ENCODE measurements at places on chromosomes 2 and 18.

- no peak for DNase-seq
Measured at GRCh38 chr2:54459037-54459441, 2.9 kb downstream of the SPTBN1 start.

DNA sequence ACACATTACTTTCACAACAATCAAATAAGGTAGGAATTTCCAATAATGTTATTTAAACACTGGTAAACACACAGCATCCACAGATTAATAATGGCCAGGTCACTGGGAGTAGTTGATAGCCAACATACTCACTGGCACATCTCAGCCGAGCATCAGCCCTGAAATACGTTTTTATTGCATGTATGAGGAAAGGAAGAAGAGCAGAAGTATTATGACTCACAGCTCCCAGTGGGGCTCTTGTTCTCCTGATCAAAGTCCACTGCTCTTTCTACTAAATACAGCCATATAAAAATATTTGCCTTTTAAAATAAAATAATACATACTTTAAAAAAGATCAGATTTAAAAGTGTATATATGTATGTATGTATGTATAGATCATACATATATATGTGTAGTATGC is 999.6 kb downstream of the SUCLG1 start:
- DNase-seq, result no peak

- no peak for DNase-seq
Measured at GRCh38 chr2:62030902-62031301, 125.4 kb downstream of the COMMD1 start.

GRCh38 chr2:11365096-11365879 is 20.9 kb upstream of the ROCK2 start:
- DNase-seq, result no peak

DNA sequence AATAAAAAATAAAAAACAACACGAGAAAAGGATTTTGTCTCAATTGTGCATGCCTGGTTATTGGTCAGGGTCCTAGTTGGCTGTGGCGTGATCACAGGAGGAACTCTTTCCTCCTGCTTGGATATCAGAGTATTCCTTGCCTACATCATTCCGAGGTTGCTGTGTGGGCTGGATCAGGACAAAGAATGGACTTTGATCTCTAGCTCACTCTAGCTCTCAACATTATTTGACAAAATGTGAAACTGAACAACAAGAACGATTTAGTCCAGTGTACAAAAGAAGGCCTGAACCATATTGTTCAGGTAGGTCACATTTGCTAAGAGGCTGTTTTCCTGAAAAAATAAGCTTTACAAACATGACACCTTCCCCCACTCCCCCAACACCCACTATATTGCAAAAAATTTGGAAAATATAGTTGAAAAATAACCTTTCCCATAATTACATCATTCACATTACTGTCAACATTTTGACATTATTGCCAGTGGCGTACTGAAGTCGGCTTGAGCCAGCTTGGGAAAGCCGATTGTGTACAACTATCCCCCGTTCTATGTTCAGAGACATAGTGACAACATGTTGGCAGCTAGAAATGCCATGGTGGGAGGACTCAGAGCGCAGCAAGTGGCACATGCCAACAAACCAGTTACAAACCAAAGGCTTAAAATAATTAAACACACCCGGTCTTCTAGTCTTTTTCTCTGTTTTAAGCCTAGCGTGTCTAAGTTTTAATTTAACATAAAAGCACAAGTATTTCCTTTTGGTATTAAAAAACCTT is 179.0 kb downstream of the LPIN1 start:
- DNase-seq, result no peak

- no peak for DNase-seq
Measured at GRCh38 chr18:32761231-32761630, 11.6 kb downstream of the KLHL14 start.

- DNase-seq, result no peak
Measured at GRCh38 chr2:120716641-120717585, 18.8 kb upstream of the GLI2 start.

DNA sequence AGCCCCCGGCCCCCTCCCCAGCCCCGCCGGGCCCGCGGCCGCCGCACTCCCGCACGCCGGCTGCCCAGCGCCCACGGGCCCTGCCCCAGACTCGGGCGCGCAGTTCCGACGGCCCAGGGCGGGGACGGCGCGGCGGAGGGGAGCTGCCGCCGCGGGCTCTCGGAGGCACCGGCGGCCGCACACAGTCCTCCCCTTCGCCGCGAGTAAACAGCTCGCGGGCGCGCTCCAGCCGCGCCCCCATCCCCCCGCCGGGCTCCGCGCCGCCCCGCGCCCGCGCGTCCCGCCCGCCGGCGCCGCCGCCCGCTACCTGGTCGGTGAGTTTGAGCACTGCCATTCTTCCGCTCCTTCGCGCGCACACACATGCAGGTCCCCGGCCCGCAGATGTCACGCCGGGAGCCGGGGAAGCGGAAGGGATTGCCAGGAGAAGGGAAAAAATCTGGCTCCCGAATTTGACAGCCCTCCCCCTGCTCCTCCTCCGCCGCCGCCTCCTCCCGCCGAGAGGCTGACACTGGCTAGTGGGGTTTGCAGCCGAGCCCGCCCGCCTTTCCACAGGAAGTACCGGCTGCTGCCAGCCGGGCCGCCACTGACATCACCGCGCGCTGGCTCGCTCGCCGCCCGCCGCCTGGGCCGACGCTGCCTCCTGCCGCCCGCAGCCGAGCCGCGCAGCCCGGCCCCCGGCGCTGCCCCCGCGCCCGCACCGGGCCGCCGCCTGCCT is at the start of gene ANKRD44:
TSS of gene ANKRD44 (minus strand) at position 510 of the 715 bp plus-strand sequence. CDS start at position 334, 176 bp downstream.
- peak; percentile 89 for DNase-seq

GRCh38 chr2:189762551-189763298 is at the start of gene OSGEPL1:
OSGEPL1 (minus strand) TSS chr2:189762792; CDS start chr2:189761640, 1,152 bp downstream.
- peak; percentile 96 for DNase-seq

DNA sequence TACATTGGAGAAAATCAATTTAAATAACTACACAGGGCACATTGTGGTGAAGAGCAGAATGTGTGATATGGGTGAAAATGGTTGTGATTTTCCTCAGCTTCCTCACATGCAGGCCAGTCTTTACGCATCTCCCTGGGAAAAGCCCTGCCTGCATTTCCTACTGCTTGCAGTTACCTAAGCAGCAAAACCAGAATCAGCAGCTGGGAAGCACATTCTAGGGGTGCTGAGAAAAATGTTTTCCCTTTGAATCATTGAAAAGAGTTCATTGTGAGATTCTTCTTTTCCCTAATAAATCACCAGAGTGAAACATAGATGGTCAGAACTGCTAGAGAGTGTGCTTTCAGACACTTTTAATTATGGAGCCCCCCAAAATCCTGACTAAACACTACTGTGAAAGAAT is 656.0 kb downstream of the TDRD15 start:
- DNase-seq, result no peak

DNA sequence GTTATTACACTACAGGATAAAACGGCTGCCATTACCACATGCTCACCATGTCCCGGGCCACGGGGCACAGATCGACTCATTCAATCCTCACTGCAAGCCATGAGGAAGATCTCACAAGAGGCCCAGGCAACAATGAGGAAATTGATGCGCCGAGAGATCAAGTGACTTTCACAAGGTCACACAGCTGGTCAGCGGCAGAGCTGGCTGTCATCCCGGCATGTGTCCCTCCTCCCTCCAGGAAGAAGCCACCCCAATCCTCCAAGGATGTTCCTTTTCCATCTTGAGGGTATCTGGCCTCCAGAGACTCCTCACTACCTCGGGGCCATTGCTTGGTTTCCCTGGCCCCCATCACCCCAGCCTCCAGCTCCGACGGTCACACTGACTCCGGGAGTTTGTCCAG is 65.3 kb upstream of the GLI2 start:
- no peak for DNase-seq

DNA sequence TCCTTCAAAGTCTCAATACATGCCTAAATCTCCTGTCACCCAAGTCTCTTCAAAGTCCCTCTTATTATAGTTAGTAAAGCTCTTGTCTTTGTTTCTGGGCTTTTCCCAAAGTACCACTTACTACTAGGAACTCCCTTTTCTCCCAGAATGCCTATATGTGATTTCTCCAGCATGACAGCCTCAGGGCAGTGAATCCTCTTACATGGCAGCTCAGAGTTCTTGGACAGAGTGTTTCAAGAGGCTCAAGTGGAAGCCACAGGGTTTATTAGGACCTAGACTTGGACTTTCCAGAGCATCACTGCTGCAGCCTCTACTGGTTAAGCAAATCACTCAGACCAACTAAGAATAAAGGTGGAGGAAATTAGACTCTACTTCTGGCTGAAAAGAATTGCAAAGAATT is 98.9 kb downstream of the CSRNP3 start:
- DNase-seq, result no peak

DNA sequence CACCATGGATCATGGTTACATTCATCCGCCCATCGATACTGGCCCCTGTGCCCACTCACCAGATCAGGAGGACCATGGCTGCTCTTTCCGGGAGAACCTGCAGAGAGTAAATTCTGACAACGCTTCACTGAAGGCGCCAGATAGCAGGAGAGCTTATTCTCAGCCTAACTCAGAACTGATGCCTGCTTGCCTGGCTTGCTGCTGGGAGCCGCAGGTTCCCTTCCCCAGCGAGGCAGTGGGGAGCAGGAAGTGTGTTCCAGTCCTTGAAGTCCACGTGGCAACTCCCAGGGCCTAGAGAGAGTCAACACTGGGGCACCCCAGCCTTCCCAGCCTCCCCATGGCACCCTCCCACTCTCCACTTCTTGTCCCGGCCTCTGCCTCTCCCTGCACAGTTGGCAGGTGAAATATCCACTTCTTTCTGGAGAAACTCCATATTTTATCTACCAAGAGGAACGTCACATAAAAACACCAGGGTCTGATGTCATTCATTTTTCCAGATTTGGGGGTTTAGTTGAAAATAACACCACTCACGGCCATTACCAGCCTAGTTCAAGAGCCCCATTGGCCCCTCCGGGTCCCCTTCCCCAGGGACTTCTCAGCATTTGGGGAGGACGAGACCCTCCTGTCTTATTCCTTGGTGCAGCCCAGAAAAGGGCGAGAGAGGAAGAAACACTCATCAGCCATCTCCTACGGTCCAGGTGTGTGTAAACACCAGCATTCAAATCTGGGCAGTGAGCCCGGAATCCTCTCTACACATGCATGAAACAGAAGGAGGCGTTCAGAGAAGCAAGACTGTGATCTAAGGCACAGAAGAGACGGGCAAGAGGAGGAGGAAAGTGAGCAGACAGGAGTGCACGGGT is 3.5 kb upstream of the TUBB6 start:
- DNase-seq, result no peak

GRCh38 chr2:219448099-219448775 is 13.6 kb downstream of the SPEG start:
- peak; percentile 78 for DNase-seq

DNA sequence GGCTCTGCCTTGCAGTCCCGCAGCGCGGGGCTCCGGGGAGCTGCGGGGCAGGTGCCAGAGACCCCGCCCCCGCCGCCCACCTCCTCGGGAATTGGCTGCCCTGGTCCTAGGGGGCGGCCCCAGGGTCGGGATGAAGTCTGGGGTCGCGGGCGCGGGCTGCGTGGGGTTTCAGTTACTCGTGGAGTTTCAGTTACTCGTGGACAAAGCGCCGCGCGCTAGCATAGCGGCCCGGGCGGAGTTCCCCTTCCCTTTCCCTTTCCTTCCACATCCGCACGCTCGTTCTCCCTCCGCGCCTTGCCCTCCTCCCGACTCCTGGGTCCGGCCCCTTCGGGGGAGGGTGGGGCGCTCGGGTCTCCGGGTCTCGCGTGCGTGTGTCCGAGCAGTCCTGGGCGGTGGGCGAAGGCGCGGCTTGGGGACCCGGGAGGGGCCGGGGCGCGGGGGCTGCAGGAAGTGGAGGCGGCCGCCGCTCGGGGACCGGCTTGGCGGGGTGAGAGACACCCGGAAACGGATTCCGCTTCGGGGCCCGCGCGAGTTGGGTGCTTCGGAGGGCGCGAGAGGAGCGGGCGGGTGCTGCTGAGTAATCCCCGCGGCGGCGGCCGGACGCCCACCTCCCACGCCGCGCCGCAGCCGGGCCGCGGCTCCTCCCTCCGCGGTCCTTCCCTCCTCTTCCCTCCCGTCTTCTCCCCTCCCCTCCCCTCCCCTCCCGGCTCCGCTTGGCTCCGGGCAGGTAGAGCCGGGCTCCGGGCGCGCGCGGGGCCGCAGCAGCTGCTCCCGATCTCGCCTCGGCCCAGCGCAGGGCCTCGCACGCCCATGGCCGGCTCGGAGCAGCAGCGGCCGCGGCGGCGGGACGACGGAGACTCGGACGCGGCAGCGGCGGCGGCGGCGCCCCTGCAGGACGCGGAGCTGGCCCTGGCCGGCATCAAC is at the start of gene TTC39C:
TSS of gene TTC39C (plus strand) at position 693 of the 924 bp plus-strand sequence. CDS start at position 811, 118 bp downstream.
- DNase-seq, result peak; percentile 83

- DNase-seq, result no peak
Measured at GRCh38 chr2:241314226-241315092, 1.0 kb downstream of the HDLBP start.

GRCh38 chr18:1102848-1103247 is 198.2 kb downstream of the ADCYAP1 start:
- DNase-seq, result no peak

GRCh38 chr2:3789256-3789655 is 85.9 kb downstream of the DCDC2C start:
- no peak for DNase-seq

- DNase-seq, result no peak
Measured at GRCh38 chr2:236161082-236161462, 7.1 kb downstream of the GBX2 start.

GRCh38 chr18:36780748-36781147 is 48.1 kb downstream of the TPGS2 start:
- no peak for DNase-seq

GRCh38 chr2:224694502-224694901 is 21.7 kb downstream of the CCDC195 start:
- no peak for DNase-seq

DNA sequence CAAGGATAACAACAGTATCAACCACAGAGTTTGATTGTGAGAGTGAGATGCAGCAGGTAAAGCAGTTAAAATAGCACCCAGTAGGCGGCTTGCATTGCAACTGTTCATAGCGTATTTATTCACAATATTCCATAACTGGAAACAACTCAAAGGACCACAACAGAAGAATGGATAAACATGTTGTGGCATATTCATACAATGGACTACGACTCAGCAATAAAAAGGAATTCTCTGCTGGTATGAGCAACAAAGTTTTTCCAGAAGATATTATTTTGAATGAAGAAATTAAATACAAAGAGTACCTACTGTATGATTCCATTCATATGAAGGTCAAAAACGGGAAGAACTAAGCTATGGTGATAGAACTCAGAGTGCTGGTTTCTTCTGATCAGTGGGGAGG is 25.2 kb downstream of the GPATCH11 start:
- DNase-seq, result no peak

GRCh38 chr2:240143801-240144648 is 3.6 kb upstream of the OTOS start:
- peak; percentile 68 for DNase-seq

DNA sequence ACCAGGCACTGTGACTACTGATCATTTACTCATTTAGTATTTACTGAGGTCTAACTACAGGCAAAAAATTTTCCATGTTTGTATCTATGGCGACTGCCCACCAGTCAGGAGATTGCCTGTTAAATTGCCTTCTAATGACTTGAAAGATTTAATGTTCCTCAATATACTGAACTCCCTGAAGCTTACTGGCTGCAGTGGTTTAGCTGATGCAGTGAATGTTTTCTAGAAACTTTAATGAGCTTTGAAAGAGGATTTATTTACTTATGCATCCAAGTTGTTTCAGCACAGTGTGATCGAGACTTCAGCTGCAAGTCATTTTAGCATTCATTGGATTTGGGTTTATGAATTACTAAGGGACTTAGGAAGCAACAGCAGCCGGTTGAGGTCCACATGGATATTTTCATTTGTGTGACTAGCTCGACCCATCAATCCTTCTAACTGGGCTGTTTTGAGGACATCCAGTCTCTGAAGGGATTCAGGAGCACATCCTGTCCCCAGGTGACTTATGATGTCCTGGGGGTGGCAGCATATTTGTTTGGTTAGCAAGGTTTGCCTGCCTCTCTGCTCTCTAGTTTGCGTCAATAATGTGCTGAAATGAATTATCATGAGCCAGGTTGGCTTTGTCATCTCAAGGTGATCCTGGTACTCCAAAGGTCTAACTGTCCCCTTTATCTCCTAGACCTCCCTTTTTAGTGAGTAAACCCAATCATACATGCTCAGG is 26.8 kb downstream of the ACMSD start:
- DNase-seq, result no peak

All from right kidney (tissue), 9 donors.